ENCODE measurements at places on chromosomes 11 and 22.
A peak's percentile ranks its signal among the peaks of the same experiment; 100 is the strongest.

DNA sequence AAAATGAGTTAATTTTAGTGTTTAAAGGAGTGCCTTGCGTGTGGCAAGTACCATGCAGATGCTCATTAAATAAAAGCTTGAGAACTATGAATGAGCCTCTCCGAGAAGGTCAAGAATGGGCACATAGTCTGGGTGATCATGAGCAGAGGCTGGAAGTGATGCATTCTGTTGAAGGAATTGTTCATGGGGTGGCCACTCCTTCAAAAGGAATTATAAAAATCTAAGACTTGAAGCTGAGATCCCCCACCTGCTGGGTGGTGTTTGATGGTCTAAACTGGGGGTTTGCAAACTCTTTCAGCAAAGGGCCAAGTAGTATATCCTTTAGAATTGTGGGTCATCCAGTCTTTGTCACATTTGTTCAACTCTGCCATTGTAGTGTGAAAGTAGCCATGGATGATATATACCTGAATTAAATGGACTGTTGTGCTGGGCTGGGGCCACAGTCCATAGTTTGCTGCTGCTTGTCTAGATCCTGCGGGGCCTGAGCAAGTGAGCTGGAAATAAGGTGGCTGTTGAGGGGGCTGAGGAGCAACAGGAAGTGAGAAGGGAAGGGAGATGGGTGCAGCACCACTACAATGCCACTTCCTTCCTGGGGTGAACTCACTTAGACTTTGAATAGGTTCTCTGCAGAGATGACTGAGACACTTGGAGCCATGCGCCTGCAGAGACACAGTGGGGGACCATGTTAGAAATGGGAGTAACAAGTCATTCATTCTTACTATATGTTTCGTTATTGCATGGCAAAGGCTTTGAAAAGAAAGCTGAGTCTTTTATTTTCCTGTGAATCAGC lies 179.0 kb downstream of the SNX19 start:
- no peak for DNase-seq

DNA sequence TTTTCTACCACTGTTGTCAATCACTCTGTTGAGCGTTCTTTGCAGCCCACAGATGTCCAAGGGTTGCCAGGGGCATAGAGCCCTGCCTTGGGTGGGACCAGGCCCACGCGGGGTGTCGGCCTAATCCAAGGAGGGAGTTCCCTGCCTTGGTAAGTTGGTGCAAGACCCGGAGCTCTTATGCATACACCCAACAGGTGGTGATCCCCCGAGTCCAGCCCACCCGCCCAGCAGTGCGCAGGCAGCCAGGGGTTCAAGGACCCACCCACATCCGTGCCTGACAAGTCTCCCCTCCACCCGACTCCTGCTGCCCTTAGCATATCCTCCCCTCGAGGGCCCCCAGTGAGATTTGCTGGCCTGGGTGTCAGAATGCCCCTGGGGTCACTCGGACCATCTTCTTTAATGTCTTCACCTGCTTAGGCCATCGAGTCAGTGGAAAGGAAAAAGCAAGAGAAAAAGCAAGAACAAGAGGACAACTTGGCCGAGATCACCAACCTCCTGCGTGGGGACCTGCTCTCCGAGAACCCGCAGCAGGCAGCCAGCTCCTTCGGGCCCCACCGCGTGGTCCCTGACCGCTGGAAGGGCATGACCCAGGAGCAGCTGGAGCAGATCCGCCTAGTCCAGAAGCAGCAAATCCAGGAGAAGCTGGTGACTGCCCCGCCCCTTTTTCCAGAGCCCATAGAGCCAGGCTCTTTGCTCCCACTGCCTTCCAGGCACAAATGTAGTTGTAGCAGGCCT lies 12.2 kb downstream of the RIBC2 start:
- no peak for DNase-seq

DNA sequence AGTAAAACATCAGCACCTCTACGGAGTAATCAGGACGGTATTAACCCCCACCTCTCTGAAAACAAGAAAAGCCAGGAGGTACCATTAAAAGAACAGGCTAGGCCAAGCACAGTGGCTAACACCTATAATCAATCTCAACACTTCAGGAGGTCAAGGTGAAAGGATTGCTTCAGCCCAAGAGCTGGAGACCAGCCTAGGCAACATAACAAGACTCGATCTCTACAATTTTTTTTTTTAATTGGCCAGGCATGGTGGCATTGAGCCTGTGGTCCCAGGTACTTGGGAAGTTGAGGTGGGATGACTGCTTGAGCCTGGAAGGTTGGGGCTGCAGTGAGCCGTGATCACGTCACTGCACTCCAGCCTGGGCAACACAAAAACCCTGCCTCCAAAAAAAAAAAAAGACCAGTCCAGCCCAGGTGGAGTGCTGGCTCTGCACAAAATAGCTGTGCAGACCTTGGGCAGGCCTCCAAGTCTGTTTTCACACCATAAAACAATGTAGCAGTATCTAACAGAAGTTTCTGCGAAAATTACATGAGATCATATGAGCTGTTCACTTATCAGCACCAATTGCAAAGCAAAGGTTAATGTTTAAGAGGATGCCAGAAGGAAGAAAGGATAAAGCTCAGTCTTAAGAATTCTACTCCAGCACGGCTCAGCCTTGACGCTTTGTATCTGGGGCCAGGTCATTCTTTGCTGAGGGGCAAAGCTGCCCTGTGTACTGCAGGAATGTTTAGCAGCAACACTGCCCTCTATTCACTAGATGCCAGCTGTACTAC lies 14.8 kb downstream of the CHKA start:
- peak; percentile 54 for DNase-seq

DNA sequence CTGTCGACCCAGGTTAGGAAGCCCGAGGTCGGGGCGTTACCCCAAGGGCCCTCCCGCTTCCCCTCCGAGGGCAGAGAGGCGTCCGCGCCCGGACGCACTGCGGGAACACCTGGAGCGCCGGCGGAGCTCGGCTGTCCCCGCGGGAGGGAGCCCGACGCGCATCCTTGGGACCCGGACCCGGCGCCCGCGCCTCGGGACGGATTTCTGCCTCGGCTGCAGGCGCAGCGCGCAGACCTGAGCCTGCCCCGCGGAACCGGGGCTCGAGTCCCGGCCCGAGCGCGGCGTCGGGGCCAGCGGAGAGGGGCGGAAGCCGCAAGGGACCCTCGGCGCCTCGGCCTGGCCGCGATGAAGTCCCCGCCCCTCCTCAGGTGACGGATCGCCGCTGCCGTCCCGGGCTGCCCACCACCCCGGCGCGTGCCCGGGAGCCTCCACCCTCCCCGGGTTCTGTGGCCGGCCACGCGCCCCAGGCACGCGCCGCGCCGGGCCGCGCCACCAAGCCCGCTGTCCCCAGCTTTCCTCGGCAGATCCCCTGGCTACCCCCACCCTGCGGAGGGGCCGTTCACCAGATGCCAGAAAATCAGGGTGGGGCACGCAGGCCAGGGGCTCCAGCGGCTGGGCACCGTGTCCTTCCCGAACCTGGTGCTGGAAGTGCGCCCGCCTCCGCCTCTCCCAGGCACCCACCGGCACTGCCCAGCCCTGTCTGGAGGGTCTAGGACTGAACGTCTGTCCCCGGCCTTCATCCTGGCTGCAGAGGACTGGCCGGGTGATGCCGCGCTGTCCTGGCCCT lies 410 bp downstream of the GLB1L3 start:
- no peak for DNase-seq

DNA sequence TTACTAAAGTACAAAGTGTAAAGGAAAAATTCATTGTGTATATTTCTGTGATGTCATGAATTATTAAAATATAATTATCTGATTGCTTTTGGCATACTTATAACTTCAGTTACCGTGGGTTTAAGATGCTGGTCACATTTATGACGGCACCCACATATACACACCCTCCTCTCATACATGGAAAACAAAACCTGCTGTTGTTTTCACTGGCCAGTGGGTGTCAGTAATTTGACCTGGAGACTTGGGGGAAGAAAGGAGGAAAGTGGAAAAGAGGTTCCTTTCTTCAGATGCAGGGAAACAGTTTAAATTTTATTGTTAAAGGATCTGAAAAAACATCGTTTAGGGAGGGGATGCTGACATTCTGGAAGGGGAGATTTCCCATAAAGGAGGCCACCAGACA lies 742 bp upstream of the BBOX1 start:
- no peak for DNase-seq

DNA sequence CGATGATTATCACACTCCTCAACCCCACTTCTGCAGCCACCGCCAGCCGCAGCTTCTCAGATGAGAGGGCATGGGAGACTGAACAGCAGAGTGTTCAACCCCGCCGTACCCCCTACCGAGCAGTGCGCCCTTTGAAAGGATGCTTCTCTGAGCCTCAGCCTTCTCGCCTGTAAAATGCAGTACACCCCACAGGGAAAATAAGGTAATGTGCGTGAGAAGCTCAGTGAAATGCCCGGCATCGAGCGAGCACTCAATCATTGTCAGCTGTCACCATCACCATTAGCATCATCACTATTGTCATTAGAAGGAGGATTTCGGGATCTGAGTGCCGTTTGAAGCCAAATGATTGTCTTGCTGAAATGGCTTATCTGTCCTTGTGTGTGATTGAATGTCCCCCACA lies 13.6 kb downstream of the TRIM29 start:
- DNase-seq = no peak

DNA sequence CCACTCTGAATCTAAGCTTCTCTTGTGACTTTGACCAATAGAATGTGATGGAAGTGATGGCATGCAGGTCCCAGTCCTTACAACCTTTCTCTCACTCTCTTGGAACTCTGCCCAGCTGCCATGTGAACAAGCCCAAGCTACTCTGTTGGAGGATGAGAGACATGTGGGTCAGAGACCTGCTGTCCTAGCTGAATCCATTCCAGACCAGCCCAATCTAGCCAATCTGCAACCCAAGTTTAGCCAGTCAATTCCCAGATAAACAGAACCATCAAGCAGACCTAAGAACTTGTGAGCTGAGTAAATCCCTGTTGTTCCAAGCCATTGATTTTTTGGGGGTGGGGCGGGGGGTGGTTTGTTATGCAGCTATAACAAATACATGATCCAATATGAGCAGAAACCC lies 69.2 kb upstream of the GRK3 start:
- no peak for DNase-seq

- no peak for DNase-seq
Measured at GRCh38 chr22:39146256-39147101, 6.0 kb downstream of the CBX7 start.

DNA sequence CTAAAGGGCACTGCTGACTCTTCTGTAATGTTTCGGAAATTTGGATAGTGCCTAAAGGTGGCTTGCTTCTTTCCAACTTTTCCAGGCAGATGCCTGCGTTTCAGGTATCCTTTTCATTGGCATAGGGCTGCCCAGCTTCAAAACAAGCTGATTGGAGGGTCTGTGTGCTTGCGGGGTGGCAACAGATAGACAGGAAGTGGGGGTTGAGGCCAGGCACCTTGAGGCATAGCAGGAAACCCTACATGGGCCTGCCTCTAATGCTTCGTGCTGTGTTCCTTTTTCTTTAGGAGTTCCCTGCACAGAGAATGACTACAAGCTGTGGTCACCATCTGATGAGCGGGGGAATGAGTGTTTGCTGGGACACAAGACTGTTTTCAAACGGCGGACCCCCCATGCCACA lies 92.2 kb upstream of the SORL1-AS1 start:
- DNase-seq = no peak

DNA sequence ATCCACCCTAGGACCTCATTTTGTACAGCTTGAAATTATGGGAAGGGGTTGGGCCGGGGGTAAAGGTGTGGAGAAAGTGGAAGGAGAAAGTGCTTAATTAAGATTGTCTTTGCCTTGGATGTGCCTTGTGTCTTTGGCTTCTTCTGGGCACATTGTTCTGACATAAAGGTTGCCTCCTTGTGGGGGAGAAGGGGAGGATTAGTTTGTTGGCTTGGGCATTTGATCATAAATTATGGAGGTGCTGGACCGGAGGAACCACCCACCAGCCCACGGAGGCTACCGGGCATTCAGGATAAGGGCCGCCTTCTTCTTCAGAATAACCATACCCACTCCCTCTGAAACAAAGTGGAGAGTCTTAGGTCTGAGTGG lies 1.3 kb downstream of the PAFAH1B2 start:
- no peak for DNase-seq

DNA sequence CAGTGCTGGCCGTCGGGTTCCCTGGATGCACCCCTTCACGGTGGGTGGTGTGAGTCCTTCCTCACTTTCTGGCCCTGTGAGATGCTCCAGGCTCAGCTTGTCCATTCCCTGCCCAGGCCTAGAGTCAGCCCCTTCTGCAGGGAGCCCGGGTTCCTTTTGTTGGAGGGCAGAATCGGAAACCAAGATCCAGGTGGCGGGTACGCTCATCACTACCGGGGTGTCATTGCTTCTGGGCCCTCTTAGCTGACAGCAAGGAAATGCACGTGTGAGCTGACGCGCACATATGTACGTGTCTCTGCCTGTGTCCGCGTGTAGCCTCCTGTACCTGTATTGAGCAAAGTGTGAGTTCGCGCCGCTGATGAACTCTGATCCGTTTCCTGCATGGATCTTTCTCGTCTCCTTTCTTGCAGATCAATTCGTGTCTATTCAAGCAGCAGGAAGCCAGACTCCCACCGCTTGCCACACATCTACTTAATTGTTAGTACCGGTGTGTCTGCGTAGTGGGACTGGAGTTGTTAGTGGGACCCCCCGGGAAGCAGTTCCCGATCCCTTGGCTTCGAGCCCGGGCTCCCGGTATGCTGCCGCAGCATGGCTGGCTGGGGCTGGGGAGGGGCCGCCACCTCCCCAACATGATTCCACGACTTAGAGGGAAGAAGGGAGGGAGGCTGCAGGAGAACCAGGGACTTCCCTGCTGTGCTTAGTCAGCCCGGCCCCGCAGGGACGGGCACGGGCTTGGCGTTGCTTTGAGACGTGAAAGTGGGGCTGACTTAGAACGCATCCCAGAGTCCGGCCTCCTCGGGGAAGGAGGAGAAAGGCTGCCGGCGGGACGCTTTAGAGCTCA lies 35.9 kb upstream of the GRAMD4 start:
- DNase-seq = no peak

GRCh38 chr22:35611891-35612576 lies 5.1 kb downstream of the MB start:
- no peak for DNase-seq

GRCh38 chr11:134478611-134479010 lies 66.6 kb upstream of the B3GAT1 start:
- DNase-seq = no peak

DNA sequence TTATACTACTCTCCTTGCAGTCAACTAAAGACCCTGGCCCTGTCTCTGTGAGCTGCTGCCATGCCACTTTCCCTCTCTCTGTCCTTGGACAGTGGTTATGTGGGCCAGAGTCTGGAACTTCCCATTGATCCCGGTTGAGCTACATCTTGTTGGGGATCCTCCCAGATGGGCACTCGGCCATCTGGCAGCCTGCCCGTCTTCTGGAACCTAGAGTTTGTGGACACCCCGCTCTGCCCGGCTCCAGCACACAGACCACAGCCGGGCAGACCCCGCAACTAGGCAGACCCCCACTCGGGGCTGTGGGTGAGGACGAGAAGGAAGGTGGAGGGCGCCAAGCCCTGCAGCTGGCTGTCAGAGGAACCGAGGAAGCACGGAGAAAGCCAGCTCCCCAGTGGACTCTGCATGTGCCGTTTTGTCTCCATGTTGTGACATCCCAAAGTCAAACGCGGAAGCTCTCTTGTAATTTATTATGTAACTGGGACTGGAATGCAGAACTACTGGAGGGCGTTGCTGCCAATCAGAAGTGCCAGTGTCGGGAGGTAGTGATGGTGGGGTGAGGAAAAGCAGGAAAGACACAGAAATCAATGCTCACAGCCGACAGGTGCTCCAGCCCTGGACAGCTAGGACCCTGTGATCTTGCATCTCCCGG lies 207.7 kb downstream of the CEP164 start:
- no peak for DNase-seq

GRCh38 chr11:117686711-117687110 lies 110.3 kb downstream of the DSCAML1 start:
- no peak for DNase-seq

- no peak for DNase-seq
Measured at GRCh38 chr11:33185756-33186155, 24.5 kb upstream of the CSTF3 start.

- no peak for DNase-seq
Measured at GRCh38 chr11:64367931-64368672, 9.1 kb downstream of the RPS6KA4 start.

Measured in HuH-7.5 (cell line).